ENCODE measurements at places on chromosomes 16 and 17. TPM values are rescaled to one million over a fixed set of nuclear protein-coding genes. Genes with fewer than 3 reads are reported as not detected.

TMEM114 gene
- total RNA-seq, result not detected

SYNRG gene
- 37.8 TPM for total RNA-seq

PLXDC1 gene
- total RNA-seq, result not detected

C16orf95 gene
- total RNA-seq, result 9.7 TPM

SAMD14 gene
- not detected for total RNA-seq

NHLRC4 gene
- total RNA-seq, result 3.7 TPM

P2RX5 gene
- total RNA-seq, result 60.4 TPM

CHP2 gene
- not detected for total RNA-seq

TELO2 gene
- total RNA-seq, result 22.0 TPM

DNA sequence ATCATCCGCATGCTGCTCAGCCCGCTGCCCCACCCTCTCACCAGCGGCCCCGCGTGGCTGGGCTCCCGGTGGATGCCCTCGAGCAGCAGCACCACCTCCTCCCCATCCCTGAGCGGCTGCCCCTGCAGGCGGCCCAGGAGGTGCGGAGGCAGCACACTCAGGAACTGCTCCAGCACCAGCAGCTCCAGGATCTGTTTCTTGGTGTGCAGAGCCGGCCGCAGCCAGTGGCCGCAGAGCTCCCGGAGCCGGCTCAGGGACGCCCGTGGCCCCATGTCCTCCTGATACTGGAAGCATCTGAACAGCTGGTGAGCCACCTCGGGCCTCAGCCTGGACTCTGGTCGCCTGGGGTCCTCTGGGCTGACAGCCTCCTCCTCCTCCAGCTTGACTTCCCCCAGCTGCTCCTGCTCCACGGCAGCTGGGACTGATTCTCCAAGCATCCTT, 6.6 kb downstream of the ZSCAN10 start:
- DNase-seq, result no peak

DNA sequence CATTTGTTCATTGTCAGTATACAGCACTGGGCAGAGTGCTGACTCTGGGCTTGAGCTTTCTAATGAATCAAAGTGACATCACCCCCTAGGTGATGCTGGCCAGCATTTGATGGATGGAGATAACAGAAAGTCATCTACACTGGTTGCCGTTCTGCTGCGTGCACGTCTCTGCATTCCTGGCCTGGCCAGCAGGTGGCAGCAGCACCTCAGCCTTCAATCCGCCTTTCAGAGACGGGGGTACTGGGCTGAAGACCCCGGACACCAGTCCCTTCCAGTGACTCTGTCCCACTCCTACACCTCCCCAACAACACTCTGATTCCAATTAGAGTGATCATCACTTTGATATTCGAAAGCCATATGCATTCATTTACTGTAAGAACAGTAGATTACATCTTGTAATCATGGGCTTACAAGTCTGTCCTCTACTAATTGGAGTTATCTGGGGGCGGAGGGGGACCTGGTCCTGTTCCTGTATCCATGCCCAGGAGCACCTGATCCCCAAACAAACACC, 6.0 kb downstream of the CPSF4L start:
- DNase-seq, result peak; percentile 80

- DNase-seq, result no peak
Measured at GRCh38 chr17:6323626-6324356, 111.1 kb downstream of the AIPL1 start.

DNA sequence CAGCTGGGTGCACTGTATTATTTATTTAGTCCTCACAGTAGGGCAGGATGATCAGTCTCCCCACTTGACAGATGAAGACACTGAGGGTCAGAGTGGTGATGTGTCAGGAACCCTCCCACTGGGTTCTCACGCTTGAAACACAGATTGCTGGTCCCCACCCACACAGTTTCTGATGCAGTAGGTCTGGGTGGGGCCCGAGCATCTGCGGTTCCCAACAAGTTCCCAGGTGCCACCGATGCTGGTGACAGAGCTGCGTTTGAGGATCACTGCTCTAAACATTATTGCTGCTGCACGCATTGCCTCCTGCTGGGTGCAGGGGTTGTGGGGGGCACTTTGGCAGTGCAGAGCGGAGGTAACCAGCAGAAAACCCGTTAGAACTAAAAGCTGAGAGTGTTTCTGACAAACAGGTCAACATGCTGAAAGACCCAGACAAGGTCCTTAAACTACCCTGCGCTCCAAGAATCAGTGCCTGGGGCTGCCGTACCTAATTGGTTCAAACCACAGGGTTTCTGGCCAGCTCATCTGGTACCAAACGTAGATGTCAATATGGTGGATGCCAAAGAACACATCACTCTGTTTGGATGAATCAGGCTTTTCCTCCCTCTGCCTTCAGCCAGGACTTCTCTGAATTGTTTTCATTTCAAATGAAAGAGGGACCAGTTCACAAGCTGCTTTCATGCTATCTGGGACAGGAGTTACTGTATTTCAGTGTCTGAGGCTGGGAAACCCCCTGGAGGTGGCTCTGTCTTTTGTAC, 76.0 kb downstream of the ABCC1 start:
- no peak for DNase-seq

DNA sequence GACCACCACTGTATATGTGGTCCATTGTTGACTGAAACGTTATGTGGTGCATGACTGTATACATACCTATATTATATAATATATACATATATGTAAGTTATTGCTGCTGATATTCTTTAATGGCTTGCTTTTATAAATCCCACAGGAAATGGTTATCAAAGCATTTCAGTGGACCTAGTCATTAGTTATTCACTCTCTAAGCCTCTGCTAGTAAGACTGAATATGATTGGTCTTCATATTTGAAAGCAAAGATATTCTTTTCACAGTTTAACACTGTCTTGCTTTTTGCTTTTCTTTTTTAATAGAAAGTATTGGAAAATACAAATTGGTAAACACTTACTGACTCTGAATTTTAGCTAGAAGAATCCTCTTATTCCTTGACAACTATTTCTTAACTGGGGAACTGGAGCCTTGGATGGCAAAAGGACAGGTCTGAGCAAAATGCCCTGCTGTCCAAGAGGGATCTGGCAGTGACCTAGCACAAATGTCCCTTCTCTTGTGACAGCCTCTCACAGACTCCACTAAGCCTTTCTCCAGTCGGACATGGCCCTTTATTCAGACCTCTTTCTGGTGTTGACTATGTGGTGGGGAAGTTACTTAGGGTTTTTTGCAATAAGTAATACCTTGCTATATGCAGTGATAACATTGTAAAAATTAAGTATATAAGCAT, 14.7 kb upstream of the MYH2 start:
- DNase-seq, result no peak

DNA sequence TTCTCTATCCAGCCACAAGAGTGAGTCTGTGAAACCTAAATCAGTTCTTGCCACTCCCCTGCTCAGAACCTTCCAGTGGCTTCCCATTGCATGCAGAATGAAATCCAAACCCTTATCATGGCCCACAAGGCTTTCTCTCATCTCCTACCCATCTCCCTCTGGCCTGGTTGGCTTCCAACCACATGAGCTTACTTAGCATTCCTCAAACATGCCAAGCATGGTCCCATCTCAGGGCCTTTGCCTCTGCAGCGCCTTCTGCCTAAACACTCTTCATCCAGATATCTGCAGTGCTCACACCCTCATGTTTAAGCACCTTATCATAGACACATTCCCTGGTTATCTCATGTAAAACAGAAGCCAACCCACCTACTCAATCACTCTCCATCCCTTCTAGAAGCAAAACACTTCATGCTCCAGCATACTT, 15.5 kb downstream of the TK2 start:
- DNase-seq, result no peak

- DNase-seq, result no peak
Measured at GRCh38 chr16:54080524-54081008, 206.0 kb downstream of the IRX3 start.

DNA sequence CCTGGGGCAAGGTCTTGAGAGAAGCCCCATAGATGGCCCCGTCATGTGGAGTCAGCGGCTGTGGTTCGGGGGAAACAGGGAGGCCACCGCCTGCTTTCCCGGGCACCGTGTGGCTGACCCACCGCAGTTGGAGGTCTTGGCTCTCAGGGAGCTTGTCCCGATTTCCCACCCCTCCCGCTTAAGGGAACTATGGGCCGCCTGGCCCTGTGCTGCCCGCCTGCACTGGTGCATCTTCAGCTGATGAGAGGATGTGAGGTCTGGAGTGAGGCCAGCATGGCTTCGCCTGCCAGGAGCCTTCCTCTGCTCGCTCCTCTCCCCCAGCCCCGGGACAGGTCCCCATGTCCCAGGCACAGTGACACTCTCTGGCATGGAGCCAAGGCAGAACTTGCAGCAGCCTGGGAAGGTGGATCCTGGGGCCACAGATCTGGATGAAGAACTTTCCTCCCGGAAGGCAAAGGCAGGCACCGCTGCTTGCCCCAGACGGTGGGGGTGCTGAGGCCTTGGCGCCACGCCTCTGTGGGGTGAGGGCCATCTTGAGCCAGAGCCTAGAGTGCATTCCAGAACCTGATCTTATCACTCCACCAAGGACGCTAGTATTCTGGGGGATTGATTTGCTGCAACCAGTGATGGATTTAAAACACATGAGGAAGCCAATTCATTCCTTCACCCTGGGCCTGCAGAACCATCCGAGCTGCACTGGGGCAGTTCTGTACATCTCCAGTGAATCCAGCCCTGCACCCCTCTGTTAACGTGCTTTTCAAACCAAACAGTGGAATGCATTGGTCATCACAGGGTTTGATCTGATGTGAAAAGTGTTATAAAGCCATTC, 178.6 kb upstream of the TNRC6C start:
- no peak for DNase-seq

- no peak for DNase-seq
Measured at GRCh38 chr17:12683299-12683698, 17.6 kb downstream of the MYOCD start.

- no peak for DNase-seq
Measured at GRCh38 chr16:68826652-68827051, 16.7 kb upstream of the TANGO6 start.

DNA sequence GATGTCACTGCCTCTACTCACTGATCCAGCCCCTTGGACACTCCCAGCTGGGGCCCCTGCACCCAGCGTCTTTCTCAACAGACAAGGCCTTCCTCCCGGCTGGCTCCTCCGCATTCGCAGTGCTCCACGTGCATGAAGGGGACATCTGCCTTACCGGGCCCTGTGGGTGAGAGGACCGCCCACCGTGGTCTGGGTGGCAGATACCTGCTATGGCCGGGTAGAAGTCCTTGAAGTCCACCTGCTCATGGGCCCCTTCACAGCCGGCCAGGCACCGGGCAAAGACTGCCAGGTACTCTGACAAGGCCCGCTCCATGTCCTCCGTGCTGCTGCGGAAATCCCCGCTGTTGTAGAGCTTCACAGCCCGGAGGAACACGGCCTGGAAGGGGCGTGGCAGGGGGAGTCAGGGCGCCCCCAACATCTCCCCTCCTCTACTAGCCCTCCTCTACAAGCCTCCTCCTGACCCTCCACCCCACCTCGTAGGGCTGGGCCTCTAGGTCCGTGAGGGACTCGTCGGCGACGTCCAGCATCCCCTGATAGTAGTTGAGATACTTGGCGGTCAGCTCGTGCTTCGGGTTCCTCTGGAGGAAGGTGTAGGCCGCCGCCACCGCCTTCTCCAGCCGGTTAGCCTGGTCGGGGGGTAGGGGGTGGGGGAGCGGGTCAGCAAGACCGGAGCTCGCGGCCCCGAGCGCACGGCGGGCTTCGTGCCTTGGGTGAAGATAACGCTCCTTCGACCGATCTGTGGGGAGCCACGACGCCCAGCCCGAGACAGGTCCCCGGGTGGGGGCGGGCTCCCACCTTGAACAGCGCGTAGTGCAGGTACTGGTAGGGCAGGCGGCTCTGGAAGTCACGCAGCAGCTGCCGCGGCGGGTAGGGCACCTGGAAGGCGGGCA, 845 bp downstream of the P3H4 start:
- no peak for DNase-seq

- DNase-seq, result no peak
Measured at GRCh38 chr16:5932906-5933305, 835.3 kb upstream of the EEF2KMT start.

DNA sequence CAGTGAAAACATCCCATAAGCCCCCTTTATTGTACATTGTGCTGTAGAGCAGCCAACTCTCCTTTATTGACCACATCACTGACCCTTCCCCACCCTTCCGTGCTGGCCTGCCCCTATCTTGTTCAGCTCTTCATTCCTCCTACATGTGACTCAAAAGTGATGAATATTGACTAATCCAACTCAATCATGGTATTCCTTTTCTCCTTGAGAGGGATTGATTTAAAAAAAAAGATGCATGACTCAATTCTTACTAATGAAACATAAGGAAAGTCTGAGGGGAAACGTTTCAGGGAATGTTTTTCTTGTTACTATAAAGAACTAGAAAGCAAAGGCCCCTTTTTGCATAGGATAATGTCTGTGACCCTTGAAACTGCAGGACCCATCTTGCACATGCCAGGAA, 125.2 kb upstream of the SOX9 start:
- DNase-seq, result no peak

- DNase-seq, result no peak
Measured at GRCh38 chr16:7289299-7289698, 43.3 kb upstream of the RBFOX1 start.

- no peak for DNase-seq
Measured at GRCh38 chr16:79972053-79972704, 371.6 kb upstream of the MAF start.

DNA sequence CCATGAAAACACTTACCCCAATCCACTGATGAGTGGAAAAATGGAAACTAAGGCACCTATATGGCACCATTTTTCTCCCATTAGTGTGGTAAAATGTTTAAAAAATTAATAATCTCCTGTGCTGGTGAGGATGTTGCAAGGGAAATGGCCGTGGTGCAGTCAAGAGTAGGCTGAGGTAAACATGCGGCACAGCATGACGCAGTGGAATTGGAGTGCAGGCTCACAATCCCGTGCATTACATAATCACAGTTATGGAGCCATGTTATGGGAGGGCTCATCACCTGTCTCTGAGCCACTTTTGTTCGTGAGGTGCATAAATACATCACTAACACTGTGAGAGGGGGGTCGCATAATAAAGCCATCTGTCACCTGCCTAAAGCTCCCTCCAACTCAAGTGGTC, 164.4 kb upstream of the XYLT1 start:
- DNase-seq, result no peak

DNA sequence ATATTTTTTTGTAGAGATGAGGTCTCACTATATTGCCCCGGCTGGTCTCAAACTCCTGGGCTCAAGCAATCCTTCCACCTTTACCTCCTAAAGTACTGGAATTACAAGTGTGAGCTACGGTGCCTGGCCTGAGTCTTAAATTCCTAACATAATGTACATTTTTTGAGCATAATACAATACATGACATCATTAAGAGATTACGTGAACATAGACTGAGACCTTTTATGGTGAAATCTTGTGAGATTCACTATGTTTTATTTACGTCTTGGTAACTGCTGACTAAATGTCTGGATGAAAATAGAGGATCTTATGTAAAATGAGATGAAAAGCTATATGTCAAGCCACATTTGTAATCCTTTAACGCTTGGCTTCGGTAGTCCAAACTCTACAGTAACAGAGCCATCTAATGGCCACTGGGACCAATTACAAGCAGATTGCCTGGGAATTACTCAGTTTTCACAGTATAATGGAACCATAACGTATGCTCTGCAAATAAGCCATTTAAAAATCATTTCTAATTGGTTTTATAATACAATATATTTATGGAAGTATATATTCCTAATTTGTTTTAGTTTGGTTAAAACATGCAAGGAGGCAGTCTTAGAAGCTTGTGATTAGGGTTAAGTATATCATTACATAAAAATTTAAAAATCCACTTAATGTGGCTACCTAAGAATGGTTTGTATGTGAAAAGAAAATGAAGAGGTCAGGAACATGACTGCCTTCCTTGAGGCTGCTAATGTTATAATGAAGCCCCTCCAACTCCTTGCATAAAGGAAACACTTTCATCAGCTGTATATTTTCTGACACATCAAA, 8.1 kb upstream of the EFCAB13 start:
- peak; percentile 89 for DNase-seq

Data from Karpas-422 (cell line).